ENCODE measurements at places on chromosomes 13 and 19.
A peak's percentile ranks its signal among the peaks of the same experiment; 100 is the strongest.

DNA sequence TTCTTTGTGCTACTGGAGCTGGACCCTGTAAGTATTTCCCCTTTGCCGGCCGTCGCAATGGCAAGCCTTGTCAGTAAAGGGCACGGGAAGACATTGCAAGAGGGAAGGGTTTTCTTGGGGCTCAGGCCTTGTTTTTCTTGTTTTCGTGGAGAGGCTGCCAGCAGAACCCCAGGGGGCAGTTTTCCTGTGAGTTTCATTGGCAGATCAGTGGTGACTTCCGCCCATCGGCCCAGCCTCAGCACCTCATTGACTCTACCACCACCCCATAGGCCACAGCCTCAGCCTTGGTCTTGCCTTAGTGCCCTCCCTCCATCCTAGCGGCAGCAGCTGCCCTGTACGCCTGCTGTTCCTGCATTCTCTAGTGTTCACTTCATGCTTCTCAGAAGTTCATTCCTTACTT is 61.5 kb downstream of the GJA3 start:
- no peak for DNase-seq

- no peak for DNase-seq
Observed at GRCh38 chr13:50243931-50244330, 228.7 kb downstream of the KCNRG start.

GRCh38 chr13:98873377-98874028 is 104.4 kb downstream of the DOCK9 start:
- DNase-seq, result no peak

DNA sequence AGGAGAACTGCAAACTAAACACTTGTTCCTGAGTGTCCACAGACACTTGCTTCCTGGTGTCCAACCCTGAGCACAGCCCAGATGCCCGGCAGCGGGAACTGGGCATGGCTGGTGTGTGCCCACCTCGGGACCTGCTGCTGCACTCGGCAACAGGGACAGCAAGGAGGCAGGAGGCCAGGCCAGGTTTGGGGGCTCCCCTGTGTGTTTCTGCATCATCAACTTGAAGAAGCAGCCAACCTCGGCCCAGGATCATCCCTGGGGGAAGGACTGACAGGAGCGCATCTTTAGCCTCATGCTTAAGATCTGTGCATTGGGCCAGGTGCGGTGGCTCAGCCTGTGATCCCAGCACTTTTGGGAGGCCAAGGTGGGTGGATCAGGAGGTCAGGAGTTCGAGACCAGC is 35.1 kb upstream of the LDLR start:
- no peak for DNase-seq

DNA sequence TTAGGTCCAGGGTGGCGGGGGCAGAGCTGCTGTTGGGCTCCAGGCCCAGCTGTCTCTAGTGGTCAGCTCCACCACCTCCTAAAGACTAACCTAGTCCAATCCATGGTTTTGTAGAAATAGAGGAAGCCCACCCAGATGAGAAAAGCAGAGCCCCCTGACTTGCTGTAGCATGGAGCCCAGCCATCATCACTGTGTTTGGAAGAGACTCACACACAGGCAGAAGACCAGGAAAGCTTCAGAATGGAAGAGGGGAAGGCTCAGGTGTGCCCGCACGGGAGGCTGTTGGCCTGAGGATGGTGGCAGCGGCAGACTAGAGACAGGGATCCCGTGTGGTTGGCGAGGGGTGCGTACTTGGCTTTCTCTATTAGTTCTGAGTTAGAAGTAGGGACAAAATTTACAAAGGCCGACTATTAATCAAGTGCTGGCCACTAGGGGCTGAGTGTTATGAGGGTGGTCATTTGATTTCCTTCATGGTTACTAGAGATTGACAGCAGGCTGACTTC is 193.2 kb upstream of the SOX1 start:
- no peak for DNase-seq

- no peak for DNase-seq
Observed at GRCh38 chr19:28746478-28746877, 466.5 kb downstream of the UQCRFS1 start.

DNA sequence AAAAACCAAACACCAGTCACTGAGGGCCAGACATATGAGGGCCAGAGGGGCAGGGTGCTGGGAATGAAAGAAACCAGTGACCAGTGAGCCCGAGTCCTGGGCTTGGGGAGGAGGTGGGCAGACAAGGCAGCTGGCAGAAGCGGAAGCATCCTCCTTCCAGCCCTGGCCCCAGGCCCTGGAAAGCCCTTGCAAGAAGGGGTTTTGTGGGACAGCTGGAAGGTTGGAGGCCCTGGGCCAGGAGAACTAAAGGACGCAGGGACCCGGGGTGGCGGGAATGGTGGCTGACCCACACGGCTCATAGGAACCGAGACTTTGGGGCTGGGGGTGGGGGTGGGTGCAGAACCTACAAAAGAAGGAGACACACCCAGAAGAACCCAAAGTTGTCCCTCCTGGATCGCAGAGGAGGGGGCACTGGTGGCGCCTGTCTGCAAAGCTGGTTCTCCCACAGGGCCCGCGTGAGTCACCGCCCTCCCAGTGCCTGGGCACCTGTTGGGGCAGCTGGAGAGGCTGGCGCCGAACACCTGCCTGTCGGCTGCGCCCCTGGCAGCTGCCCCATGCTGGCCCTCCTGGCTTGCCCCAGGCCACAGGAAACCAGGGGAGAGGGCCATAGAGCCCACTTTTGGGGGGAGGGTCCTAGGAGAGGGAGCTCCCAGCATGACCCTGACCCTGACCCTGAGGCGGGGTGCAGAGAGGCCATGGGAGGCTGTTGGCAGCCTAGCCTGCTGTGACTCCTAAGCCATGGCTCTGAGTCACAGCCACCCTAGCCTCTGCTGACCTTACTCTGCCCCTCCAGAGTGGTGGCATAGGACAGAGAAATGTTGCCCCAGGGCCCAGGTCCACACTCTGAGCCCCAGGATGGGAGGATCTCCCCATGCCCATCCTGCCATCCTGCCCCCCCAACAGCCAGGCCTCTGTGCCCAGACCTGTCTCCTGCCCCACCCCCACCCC is 802 bp downstream of the DMPK start:
- peak; percentile 67 for DNase-seq

DNA sequence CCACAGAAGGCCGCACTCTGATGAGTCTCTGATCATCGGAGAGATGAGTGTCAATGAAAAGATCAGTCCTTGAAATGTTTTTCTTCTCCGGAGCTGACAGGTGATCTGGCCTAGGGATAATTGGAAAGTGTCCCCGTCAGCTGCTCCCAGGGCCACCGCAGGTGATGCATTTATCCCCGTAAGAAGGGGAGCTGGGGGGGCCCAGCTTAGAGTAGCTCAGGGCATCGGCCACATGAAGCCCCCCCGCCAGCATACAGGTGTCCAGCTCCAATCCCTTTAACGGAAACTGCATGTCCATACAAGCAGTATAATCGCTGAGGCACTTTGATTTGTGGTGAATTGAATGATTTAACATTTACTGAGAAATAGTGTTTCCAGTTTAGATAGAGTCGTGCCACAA is 27.7 kb downstream of the ATP4B start:
- no peak for DNase-seq

GRCh38 chr13:66314911-66315310 is 915.2 kb downstream of the PCDH9 start:
- DNase-seq, result no peak

GRCh38 chr13:49690133-49690994 is 922 bp downstream of the EBPL start:
- DNase-seq, result no peak

DNA sequence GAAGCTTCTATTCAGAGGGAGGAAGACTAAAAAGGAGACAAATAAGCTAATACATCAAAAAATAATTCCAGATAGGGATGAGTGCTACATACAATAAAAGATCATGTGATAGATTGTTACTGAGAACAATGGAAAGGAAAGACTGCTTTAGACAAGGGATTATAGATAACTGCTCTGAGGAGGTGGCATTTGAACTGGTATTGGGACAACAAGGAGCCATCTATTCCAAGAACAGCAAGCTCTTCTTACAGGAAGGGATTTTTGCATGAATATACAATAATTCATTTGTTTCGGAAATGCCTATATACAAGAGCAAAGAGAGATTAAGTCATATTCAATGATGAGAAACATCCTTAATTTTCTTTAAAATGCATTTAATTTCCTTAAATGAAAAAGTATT is 540.5 kb upstream of the KLF12 start:
- no peak for DNase-seq

DNA sequence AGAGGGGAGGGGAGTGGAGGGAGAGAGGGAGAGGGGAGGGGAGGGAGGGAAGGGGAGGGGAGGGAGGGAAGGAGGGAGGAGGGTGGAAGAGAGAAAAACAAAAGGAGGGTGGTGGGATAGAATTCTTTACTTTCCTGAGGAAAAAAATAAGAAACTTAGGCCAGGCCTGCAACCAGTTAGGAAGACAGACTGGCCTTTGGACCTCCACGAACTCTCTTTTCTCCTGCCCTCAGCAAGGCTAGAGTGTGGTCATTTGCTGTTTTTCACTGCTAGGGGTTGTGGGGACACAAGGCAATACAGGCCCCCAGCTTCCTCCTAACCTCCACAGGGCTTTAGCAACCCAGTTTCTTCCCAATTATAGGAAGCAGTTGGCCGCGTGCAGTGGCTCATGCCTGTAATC is 4.2 kb downstream of the CCDC8 start:
- DNase-seq, result no peak

DNA sequence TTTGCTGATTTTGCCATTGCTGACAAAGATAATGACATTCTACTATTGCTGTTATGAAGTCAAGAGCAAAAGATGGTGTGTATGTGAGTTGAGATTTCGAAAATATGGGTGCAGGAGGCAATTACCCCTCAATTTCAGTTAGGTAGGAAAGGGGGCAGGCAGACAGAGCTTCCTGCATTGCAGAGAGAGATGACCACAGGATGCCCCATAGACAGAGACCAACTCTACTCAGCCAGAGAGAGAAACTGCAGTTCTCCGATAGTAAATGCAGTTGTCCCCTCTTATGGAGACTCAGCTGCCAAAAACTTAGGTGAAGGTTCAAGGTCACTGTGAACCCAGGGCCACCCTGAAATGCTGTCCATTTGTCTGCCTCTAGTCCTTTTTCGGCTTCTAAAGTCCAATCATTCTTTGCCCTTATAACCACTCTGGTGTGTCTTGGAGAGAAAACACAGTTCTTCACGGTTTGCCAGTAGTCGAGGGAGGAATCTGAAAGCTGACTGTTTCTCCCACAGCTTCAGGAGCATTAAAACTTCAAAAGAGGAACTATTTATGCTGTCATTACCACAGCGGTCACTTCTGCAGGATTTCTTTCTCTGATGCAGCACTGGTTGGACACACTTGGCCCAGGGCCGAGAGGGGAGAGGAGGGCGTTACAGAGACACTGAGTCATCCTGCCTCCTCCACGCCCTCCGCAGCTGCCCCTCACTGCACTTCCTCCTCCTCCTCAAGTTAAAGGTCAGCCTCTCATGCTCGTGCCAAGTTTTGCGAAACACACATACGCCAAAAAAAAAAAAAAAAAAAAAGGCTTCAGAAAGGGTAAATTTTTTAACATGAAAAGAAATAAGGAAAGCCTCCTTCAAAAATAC is 264.3 kb downstream of the FOXO1 start:
- no peak for DNase-seq

- DNase-seq, result no peak
Observed at GRCh38 chr13:30774214-30774730, 38.9 kb downstream of the ALOX5AP start.

DNA sequence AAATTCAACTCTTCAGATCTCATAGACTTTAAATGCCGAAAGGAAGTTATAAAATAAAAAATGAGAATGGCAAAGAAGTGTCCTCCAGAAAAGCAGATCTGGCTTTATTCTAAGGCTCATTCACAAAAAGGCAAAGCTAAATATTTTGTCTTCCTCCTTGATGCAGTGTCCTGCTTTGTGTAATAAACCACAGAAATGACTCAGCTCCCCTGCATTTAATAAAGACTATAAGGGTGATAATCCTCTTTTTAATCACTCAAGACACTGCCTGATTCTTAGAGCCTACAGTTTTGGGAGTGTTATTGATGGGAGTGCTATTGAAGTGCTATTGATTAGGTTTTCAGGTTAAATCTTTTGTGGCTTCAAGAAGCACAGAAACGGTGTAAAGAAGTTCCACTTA is 482.0 kb downstream of the PCDH20 start:
- no peak for DNase-seq

DNA sequence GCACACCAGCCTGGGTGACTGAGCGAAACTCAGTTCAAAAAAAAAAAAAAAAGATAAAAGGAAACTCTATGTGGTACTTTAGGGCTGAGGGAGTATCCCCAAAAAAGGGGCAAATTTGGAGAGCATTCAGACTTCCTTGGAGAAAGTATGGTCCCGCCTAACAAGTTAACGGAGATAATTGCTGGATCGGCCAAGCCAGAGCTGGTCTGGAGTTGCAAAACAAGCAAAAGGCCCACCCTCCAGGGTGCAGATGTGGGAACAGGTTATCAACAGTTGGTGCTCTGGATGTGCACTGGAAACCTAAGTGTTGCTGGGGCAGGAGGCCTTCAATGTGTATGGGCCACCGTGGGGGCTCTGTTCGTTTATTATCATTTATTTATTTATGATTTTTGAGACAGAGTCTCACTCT is 2.8 kb downstream of the IQCN start:
- DNase-seq, result no peak

- DNase-seq, result no peak
Observed at GRCh38 chr13:30334663-30335386, 27.5 kb upstream of the KATNAL1 start.

GRCh38 chr13:52399708-52400107 is 6.3 kb downstream of the THSD1 start:
- DNase-seq, result no peak

GRCh38 chr19:23799321-23799720 is 40.6 kb upstream of the ZNF681 start:
- no peak for DNase-seq

Data from DMS79 (cell line).